ENCODE measurements at places on chromosomes 12 and 14.

DNA sequence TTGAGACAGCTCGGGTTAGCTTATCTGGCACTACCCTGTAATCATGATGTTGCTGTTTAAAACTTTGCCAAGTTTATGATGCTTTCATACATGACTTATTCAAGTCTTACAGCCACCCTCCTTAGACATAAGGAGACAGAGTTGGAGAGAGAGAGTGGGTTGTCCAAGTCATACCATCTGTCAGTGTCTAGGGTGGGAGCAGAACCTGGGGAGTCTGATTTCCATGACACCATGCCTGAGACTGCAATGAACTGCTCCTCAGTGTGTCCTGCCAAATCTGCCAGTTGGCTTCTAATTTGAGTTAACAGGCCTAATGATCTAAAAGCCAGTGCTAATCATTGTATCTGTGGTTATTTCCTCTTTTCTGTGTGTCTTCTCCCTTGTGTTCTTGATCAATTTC, 43.7 kb upstream of the PHC1 start:
- DNase-seq, result no peak

GRCh38 chr14:97726676-97727075, 929.5 kb downstream of the VRK1 start:
- DNase-seq, result no peak

GRCh38 chr12:8057306-8057705, 8.9 kb downstream of the C3AR1 start:
- DNase-seq, result no peak

DNA sequence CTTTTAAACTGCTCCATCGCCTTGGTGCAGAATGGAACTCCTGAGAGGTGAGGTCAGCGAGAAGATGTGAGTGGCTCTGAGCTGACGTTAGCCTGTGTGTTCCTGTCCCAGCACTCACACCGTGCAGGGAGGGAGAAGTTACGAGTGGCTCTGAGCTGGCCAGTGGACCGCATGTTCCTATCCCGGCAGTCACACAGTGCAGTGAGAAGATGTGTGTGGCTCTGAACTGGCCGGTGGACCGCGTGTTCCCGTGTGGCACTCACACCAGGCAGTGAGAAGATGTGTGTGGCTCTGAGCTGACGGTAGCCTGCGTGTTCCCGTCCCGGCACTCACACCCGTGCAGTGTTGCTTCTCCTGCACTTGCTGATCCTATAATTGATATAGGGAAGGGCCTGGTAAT, 59.9 kb downstream of the VCPKMT start:
- no peak for DNase-seq

DNA sequence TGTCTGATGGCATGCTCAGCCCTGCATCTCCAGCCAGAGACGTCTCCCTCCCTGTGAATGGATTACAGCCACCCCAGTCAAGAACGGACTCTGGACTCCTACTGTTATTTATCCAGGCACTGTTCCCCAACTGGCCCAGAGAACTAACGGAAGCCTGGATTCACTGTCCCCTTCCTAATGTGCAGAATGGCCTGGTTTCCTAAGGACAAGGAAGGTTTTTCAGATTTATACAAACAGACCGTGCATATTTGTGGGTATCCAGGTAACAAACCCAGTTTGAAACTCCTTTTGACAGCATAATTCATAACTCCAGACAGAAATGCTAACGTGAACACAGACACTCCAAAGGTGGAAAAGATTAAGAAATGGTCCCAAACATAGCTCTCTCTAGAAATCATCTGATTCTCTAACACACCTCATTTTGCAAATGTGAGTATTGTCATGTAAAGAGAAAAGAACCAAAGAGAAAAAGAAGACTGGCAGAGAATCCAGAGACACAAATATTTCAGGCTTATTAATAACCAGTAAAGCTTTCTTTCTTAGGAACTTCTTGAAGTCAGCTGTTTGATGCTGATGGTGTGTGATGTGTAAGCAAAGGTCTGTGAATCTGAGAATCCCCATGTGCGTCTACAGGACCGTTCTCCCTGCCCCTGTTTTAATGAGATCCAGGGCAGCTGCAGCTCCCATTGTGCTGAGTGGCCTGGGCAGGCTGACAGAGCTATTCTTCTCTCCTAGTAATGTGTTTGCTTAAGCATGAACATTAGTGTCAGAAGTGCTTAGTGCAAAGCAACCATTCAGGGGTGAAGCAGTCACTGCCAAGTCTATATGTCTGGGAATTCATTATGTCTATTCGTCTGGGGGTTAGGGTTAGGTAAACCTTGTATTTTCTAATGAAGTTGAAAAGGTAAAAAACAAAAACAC, 86.8 kb upstream of the HIF1A start:
- no peak for DNase-seq

DNA sequence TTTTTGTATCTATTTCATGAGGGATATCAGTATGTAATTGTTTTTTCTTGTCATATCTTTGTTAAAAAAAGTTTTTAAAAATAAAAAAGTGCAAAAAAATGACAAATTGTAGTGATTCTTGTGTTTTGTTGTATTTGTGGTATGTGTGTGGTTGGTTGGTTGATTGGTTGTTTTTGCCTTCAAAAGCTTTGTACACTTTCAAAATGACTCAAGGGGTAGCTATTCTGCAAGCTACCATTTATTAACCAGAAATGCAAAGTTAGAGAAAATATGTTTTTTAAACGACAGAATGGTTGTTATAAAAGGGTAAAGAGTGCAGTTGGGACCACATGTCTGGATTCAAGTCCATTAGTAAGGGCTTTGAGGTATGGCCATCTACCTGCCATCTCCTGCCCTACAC, 119.3 kb downstream of the SLC35F4 start:
- DNase-seq, result no peak

- DNase-seq, result no peak
Measured at GRCh38 chr12:86741531-86741930, 485.3 kb upstream of the MGAT4C start.

DNA sequence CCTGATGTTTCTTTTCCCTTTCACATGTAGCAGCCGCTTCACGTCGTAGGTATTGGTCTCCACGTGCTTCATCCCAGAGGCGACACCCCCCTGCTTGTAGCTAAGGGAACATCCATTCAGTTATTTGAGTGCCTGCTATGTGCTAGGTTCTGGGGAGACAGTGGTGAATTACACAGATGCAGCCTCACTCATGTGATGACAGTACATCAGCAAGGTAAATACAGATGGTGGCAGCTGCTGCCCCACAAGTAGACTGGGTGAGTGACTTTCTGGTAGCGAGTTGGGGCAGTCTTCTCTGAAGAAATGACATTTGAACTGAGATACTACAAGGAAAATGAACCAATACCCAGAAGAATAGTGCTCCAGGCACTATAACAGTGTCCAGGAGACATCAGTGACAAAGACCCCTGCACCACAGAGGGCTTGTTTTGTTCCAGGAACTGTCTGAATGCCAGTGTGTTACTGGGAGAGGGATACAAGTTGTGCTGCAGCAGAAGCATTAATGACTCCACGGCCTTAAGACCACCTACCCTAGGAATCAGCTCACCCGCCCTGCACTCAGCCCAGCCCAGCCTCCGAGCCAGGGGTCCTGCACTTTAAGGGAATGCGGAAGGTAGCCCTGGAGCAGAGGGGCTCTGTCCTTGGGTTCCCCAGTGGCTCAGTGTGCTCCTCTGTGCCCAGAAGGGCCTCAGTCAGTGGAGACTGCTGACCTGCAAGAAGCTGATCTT, 7.3 kb downstream of the AVIL start:
- no peak for DNase-seq

- no peak for DNase-seq
Measured at GRCh38 chr14:41073544-41073943, 533.1 kb upstream of the LRFN5 start.

- no peak for DNase-seq
Measured at GRCh38 chr12:106341086-106341877, 16.3 kb upstream of the POLR3B start.

GRCh38 chr12:94267921-94268471, 119.6 kb downstream of the PLXNC1 start:
- DNase-seq, result no peak
